ENCODE measurements at places on chromosomes 6 and 20. TPM values are rescaled to one million over a fixed set of nuclear protein-coding genes. Genes with fewer than 3 reads are reported as not detected.

Gene PROKR2
- total RNA-seq: not detected

Gene PAX1
- 0.27 TPM for total RNA-seq

Gene ZNF335
- total RNA-seq: 22.3 TPM

Gene TRERF1
- total RNA-seq: 7.0 TPM

Gene OR2B2
- not detected for total RNA-seq

Gene GSTA1
- total RNA-seq: 0.49 TPM

Gene HM13
- 106 TPM for total RNA-seq

Gene GGTLC1
- not detected for total RNA-seq

Gene SLC4A11
- total RNA-seq: 0.89 TPM

Gene HMGCLL1
- 3.8 TPM for total RNA-seq

Gene PDE7B
- 13.3 TPM for total RNA-seq
